ENCODE measurements at places on chromosomes 1 and 21.

- peak; percentile 67 for DNase-seq
Measured at GRCh38 chr1:69737527-69738185, 169.9 kb downstream of the LRRC7 start.

DNA sequence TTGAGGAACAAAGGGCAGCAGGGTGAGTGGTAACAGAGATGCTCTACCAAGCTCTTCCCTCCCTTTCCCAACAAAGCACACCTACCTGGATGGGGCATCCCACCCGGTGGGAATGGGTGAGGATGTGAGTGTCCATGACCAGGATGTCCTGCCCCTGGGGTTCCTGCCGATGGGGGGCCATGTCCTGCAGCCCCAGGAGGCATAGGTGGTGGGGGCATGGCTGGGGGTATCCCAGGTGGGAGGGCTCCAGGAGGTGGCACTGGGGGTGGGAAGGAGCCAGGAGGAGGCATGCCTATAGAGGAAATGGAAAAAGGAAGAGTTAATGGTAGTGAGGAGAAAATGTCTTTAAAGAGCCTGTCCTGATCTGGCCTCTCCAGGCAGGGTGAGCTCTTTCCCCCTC, 1.9 kb downstream of the SF3B4 start:
- DNase-seq = no peak

DNA sequence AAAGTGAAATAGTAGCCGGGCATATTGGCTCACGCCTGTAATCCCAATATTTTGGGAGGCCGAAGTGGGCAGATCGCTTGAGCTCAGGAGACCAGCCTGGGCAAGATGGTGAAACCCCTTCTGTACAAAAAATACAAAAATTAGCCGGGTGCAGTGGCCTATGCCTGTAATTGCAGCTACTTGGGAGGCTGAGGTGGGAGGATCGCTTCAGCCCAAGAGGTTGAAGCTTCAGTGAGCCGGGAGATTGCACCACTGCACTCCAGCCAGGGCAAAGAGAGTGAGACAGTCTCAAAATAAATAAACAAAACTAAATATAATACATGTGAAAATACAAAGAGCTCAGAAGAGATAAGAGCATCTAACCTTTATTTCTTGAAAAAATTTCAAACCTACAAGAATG, 2.3 kb upstream of the MSTO1 start:
- DNase-seq = peak; percentile 18

- no peak for DNase-seq
Measured at GRCh38 chr1:49333906-49334305, 557.2 kb upstream of the BEND5 start.

DNA sequence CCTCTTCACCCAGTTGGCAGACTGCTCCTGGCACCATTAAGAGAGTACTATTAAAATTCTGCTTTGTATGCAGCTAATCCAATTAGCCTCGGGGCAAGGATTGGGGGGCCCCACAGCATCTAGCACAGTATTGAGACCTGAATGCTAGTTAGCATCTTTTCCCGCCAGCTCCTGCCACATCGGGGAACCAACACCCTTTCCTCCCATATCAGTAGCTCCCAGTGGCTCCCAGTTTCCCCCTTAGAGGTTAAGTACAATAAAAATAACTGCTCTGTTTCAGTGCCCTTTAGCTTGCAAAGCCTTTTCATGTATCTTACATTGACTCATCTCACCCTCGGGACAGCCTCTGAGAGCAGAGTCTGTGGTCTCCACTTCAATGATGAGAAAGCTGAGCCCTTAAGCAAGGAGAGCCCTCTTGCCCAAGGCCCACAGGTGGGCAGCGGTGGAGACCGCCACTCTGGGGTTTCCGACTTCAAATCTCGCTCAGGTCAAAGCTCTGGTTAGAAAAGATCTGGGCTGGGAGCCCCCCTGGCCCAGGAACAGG, 4.2 kb upstream of the PMVK start:
- DNase-seq = no peak
